ENCODE measurements at places on chromosomes 2 and 18. TPM values are rescaled to one million over a fixed set of nuclear protein-coding genes. Genes with fewer than 3 reads are reported as not detected.

The NDUFV2 gene
- total RNA-seq, result 225 TPM

The POTEI gene
- total RNA-seq, result 3.2 TPM

The SELENOI gene
- total RNA-seq, result 7.6 TPM

The DSG1 gene
- 4.2 TPM for total RNA-seq

The UPP2 gene
- total RNA-seq, result not detected

The COBLL1 gene
- 14.9 TPM for total RNA-seq

The ACVR1C gene
- 0.67 TPM for total RNA-seq

The ADAM23 gene
- 7.6 TPM for total RNA-seq

The GRHL1 gene
- 1.3 TPM for total RNA-seq

The HOXD8 gene
- 0.55 TPM for total RNA-seq

DNA sequence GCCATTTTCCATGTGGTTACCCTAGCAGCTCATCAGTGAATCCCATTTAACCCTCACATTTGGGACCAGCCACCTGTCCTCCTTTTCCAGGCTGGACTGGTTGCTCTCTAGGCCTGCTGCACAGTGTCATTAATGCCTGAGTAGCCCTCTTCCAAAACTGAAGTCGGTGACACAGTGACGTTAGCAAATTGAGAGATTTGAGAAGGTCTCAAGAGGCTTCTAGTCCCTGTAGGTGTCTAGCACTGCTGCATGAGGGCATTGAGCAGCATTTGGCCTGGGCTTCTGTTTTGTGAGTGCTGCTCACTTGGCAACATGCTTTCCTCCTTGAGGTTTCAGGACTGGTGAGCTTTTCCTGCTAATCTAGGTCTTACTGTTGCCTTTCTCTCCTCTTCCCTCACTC, 36.7 kb downstream of the PKP4 start:
- no peak overlapping the region for H3K27ac ChIP-seq
- H3K27me3 ChIP-seq, result no peaks in the 10 kb centered on the region
- H3K36me3 ChIP-seq, result no peaks in the 10 kb centered on the region
- H3K4me3 ChIP-seq, result no peak overlapping the region

GRCh38 chr18:9762526-9762925, 54.4 kb downstream of the RAB31 start:
- no peak overlapping the region for H3K27ac ChIP-seq
- no peaks in the 10 kb centered on the region for H3K4me1 ChIP-seq
- no peak for DNase-seq
- no peaks in the 10 kb centered on the region for H3K27me3 ChIP-seq

DNA sequence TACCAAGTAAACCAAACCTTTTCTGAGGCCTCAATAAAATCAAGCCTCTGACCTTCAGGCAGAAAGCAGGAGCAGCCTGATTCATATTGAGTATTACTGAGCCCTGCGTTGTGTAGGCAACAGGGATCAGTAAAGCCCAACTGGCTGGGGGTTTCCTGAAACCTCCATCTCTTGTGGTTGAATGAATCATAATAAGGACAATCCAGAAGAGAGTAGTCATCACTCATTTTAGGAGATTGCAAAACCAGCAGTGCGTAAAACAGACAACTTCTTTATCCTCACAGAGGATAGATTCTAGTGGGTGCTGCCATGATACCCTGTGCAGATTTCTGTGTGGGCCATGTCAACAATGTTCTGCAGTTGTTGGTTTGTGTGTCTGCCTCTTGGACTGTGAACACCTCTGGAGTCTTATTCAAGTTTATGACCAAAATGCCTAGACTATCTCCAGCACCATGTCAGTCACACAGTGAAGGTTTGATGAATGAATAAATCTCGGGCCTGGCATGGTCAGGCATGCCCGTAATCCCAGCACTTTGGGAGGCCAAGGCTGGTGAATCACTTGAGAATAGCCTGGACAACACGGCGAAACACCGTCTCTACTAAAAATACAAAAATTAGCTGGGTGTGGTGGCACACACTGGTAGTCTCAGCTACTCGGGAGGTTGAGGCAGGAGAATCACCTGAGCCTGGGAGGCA, 51.8 kb upstream of the RAB27B start:
- no peaks in the 10 kb centered on the region for H3K4me1 ChIP-seq
- no peak overlapping the region for H3K4me3 ChIP-seq
- H3K27ac ChIP-seq, result no peak overlapping the region
- no peaks in the 10 kb centered on the region for H3K27me3 ChIP-seq
- no peaks in the 10 kb centered on the region for H3K36me3 ChIP-seq

DNA sequence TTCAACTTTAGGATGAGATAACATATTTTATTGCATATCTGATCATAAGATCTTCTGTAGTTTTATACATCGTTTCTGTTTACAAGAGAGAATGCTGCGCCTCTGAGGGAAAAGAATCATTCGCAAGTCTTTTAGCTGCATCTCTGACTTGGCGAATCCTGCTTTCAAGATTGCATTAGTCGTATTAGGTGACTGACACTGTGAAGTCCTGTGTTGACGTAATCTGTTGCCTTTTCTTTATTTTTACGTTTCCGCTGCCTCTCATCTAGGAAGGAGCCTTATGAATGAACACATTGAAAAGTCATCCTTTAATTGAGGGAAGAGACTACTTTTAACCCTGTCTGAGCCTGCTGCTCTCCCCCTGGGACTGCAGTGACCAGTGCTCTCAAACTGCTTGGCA, 101.5 kb downstream of the LDLRAD4 start:
- no peak for DNase-seq
- H3K27me3 ChIP-seq, result no peaks in the 10 kb centered on the region
- H3K4me3 ChIP-seq, result no peak overlapping the region
- H3K27ac ChIP-seq, result peak overlapping the region; percentile 54

GRCh38 chr18:55093295-55093694, 134.0 kb upstream of the CCDC68 start:
- no peak overlapping the region for H3K27ac ChIP-seq
- H3K4me1 ChIP-seq, result no peaks in the 10 kb centered on the region
- no peak for DNase-seq
- no peaks in the 10 kb centered on the region for H3K27me3 ChIP-seq

DNA sequence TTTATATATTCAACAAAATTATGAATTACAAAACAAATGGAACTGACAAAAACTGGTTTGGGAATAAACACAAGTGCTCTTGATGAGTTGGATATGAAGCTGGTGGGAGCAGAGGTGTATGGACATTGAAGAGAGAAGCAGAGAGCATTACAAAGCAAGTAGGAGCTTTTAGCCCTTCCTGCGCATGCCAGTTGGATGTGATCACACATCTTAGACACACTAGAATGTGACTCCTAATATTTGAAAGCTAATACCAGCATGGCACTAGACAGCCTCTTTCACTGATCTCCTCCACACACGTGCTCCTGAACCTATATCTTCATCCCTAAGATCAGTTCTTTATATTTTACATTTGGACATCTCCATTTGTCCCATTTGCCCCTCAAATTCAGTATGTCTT, 298.1 kb downstream of the MTX2 start:
- no peaks in the 10 kb centered on the region for H3K27me3 ChIP-seq
- H3K4me1 ChIP-seq, result no peaks in the 10 kb centered on the region
- no peak for DNase-seq

GRCh38 chr2:165311949-165312348, 72.7 kb downstream of the SCN2A start:
- no peak for DNase-seq
- no peak overlapping the region for H3K4me3 ChIP-seq
- no peaks in the 10 kb centered on the region for H3K27me3 ChIP-seq
- H3K36me3 ChIP-seq, result no peaks in the 10 kb centered on the region

- H3K36me3 ChIP-seq, result no peaks in the 10 kb centered on the region
- no peaks in the 10 kb centered on the region for H3K27me3 ChIP-seq
- no peak for DNase-seq
- no peaks in the 10 kb centered on the region for H3K4me1 ChIP-seq
- H3K27ac ChIP-seq, result no peak overlapping the region
- no peak overlapping the region for H3K4me3 ChIP-seq
These were observed 269.2 kb downstream of the NYAP2 start for GRCh38 chr2:225668606-225669266.

DNA sequence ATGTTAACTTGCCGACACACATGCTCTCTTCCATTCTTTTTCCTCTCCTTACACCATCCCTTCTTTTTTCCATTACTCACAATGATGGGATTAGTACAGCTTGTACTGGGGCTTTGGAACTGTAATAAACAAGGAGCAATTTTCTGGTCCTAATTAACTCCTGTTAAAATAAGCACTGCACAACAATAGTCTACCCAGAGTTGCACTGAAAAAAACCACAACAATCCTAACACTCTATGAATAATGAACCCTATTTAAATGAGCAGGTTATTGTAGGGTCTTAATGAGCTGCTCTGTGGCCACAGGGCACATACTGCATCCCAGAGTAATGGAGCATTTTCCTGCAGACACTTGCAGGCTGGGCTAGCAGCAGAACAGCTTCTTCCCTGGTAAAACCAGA, 380.3 kb downstream of the NRXN1 start:
- no peak overlapping the region for H3K4me3 ChIP-seq
- H3K27me3 ChIP-seq, result no peaks in the 10 kb centered on the region
- H3K36me3 ChIP-seq, result no peaks in the 10 kb centered on the region
- DNase-seq, result no peak
- no peak overlapping the region for H3K27ac ChIP-seq
- no peaks in the 10 kb centered on the region for H3K4me1 ChIP-seq

DNA sequence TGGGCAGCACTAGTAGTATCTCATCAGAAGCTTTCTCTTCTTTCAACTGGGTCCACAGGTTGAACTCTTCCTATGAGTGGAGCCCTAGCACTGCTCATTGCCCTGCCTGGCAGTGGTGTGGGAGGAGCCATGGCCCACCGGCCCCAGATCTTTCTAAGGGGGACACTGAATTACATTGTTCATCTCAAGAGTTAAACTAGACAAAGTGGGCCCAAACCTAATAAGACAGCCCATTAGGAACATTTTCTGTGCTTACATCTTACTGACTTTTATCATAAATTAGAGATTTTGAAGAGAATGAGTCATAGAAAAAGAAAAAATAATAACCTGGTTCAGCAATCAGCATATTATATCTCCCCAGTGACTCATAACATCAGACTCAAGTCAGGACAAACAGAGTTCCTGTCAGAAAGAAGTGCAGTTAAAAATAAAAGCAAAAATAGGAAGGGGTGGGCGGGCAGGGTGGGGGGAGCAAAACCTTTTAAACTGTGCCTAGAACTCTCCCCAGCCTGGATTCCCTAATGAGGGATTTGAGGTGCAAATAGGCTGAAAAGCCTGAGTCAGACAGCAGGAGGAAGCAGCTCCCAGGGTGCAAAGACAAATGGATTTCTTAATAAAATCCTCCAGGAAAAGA, 161.6 kb upstream of the TRIB2 start:
- no peaks in the 10 kb centered on the region for H3K36me3 ChIP-seq
- no peaks in the 10 kb centered on the region for H3K27me3 ChIP-seq
- H3K4me1 ChIP-seq, result peaks cover 12% of the 10 kb centered on the region
- DNase-seq, result no peak
- no peak overlapping the region for H3K4me3 ChIP-seq

GRCh38 chr18:5543773-5544389, at the start of gene EPB41L3:
Gene EPB41L3 (minus strand): TSS chr18:5543997. CDS start chr18:5489183, 54,814 bp downstream.
- peak within 1 kb of the TSS; percentile 65 for H3K4me3 ChIP-seq
- peaks cover 5% of the 10 kb centered on the region for H3K27me3 ChIP-seq
- H3K27ac ChIP-seq, result peak within 1 kb of the TSS; percentile 58
- no peaks in the 10 kb centered on the region for H3K4me1 ChIP-seq
- DNase-seq, result no peak
- no peaks in the 10 kb centered on the region for H3K36me3 ChIP-seq

DNA sequence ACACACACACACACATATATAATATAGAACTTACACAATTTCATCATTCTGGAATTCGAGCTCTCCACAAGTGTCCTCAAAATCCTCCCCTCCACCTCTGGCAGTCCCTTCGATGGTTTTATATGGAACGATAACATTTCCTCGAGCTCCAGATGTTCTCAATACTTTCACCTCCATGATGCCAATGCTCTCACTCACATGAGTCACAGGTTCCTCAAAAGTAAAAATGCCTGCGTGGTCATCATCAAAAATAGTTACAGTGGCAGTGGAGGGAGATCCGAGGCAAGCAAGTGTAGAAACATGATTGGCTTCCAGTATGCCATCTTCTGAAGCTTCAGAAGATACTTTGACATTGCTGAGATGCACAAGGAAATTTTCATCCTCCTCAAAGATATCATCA, 23.5 kb downstream of the SLC8A1 start:
- DNase-seq, result no peak
- no peak overlapping the region for H3K27ac ChIP-seq
- H3K36me3 ChIP-seq, result peaks cover 17% of the 10 kb centered on the region
- no peak overlapping the region for H3K4me3 ChIP-seq

GRCh38 chr2:209985874-209986273, 16.6 kb upstream of the RPE start:
- H3K27me3 ChIP-seq, result no peaks in the 10 kb centered on the region
- no peak overlapping the region for H3K27ac ChIP-seq
- no peaks in the 10 kb centered on the region for H3K36me3 ChIP-seq
- no peak overlapping the region for H3K4me3 ChIP-seq
- no peak for DNase-seq

GRCh38 chr2:111034606-111035005, 86.1 kb upstream of the BCL2L11 start:
- H3K27ac ChIP-seq, result no peak overlapping the region
- H3K27me3 ChIP-seq, result no peaks in the 10 kb centered on the region
- DNase-seq, result no peak
- no peaks in the 10 kb centered on the region for H3K36me3 ChIP-seq
- H3K4me3 ChIP-seq, result no peak overlapping the region
- peaks cover 22% of the 10 kb centered on the region for H3K4me1 ChIP-seq

GRCh38 chr2:10373931-10374330, 71.2 kb downstream of the HPCAL1 start:
- H3K4me1 ChIP-seq, result no peaks in the 10 kb centered on the region
- no peak overlapping the region for H3K4me3 ChIP-seq
- DNase-seq, result no peak
- no peak overlapping the region for H3K27ac ChIP-seq

DNA sequence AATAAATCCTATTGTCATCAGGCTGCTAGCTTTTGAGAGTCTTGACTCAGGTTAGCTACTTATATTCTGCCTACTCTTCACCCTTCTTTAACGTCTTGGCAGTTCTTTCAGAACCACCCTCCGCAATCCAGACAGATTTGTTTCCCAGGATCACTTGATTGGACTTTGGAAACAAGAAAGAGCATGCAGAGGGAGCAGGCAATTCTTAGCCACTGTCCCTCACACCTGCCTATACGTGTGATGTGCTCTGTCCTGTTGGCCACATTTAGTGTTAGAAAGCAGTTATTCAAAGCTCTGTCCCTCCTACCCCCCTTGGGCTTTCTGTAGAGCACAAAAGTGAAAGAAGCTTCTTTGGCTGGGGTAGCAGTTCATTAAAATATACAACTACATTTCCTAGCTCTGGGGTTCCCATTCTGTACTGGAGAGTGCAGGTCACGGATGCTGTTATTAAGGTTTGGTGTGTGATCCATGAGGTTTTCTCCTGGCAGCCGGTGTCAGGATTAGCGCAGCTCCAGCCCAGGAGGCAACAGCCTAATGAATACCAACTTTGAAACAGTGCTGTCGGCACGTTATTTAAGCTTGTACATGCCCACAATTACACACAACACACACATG, 6.3 kb downstream of the FZD5 start:
- H3K36me3 ChIP-seq, result peaks cover 13% of the 10 kb centered on the region
- H3K4me3 ChIP-seq, result no peak overlapping the region
- no peaks in the 10 kb centered on the region for H3K27me3 ChIP-seq
- no peak overlapping the region for H3K27ac ChIP-seq
- peaks cover 16% of the 10 kb centered on the region for H3K4me1 ChIP-seq
- DNase-seq, result no peak
